BJ (cell line): ENCODE measurements at places on chromosomes 2 and 18. TPM values are rescaled to one million over a fixed set of nuclear protein-coding genes. Genes with fewer than 3 reads are reported as not detected.

DNA sequence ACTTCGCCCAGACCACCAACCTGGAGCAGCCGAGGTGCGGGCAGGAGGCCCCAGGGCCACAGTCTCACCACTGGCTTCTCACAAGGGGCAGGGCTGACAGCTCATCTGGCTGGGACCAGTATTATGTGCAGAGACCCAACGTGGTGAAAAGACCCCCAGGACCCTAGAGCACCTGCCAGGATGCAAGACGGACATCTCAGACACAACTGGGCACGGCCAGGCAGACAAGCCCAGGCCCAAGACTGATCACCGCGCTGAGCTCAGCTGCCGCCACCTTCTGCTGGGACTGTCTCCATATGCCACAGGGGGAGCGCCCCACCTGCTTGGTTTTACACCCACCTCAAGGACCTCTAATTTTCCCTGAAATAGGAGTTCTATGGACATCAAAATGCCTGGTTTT, 23.2 kb downstream of the HDAC4 start:
- no peak for DNase-seq

ELOA2 gene
- polyA plus RNA-seq: not detected in 2 replicates

DNA sequence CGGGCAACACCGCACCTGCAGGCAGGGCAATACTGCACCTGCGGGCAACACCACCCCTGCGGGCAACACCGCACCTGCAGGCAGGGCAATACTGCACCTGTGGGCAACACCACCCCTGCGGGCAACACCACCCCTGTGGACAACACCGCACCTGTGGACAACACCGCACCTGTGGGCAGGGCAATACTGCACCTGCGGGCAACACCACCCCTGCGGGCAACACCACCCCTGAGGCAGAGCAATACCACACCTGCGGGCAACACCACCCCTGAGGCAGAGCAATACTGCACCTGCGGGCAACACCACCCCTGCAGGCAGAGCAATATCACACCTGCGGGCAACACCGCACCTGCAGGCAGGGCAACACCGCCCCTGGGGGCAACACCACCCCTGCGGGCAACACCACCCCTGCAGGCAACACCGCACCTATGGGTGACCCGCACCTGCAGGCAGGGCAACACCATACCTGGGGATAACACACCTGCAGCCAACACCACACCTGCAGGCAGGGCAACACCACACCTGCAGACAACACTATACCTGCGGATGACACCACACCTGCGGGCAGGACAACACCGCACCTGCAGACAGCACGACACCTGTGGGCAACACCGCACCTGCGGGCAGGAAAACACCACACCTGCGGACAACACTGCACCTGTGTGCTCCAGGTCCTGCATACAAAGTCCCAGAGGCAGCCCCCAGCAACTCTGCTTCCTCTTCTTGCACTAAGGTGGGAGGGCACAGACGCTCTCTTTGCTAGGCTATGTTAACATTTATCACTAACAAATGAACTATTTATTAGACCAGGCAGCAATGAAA, 57.7 kb downstream of the EIPR1 start:
- DNase-seq: no peak

CCDC85A gene
- 3.1 and 4.2 TPM in 2 replicates for polyA plus RNA-seq

DNA sequence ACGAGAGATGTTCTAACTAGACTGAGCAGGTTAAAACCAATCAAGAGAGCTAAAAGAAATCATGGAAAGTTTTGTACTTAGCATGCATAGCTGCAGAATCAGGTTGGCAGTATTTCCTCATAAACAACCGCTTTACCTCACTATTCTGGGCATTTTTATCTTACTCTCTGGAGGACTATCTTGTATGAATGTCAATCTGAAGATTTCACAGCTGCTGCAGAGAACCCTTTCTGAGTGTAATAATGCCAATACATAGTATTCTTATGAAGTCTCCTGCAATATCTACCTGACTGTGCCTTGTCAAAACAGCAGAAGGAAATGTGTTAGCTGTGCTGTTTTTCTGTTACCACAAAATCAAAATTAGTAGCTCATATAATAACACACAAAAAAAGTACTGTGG, 705.9 kb upstream of the FSHR start:
- DNase-seq: no peak

GRCh38 chr2:133982256-133982655, 271.6 kb upstream of the MGAT5 start:
- DNase-seq: no peak

DNA sequence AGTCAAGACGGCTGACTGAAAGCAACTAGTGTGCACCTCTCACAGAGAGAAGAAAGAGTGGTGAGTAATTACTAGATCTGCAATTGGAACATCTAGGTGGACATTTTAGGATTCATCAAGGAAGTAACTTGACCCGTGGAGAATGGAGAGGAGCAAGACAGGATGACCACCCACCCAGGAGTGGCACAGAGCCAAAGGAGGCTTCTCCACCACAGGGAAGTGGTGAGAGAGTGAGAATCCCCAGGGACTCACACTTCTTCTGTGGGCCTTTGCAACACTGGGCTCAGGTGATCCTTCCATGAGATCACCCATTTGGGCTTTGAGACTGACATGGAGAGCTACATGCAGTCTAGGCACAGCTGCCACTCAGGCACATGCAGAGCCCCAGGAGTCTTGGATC, 132.8 kb upstream of the GALNT5 start:
- no peak for DNase-seq

DNA sequence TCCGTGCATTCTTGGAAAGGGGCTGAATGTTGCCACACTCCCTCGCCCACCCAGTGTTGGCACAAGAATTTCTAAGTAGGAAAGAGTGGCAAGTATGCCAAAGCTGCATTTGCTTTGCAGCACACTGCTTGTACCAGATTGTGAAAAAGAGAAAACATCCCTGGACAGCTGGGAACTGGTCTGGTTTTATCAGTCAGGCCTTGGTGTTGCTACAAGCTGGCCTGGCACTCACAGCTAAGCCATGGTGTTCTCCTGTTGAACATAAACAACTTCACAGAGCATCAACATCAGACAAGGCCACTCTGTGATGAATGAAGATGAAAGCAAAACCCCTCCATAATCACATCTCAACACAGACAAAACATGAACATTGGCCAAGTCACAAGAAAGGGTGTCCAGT, 4.2 kb upstream of the TRABD2A start:
- no peak for DNase-seq

GRCh38 chr2:210630873-210631560, 74.6 kb downstream of the CPS1 start:
- no peak for DNase-seq

MEIS1 gene
- 57.4 and 65.7 TPM in 2 replicates for polyA plus RNA-seq

SERPINB13 gene
- not detected in 2 replicates for polyA plus RNA-seq

SLC30A3 gene
- polyA plus RNA-seq: 0.06 and 0.10 TPM in 2 replicates

CNGA3 gene
- not detected in 2 replicates for polyA plus RNA-seq

DNA sequence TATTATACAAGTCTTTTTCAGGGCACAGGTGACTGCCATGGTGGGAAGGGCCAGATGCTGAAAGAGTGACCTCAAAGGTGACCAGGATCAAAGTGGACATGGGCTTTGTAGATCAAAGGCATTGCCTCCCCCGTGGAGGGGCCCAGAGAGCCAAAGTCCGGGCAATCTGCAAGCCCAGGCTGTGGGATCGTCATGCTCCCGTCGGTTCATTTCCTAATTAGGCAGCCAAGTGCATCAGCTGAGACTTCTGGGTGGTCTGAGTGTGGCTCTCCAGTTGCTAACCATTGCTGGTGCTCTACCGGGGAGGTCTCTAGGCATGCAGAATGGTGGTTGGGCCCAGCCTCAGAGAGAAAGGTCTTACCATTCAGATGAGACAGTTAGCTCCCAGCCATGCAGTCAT, 61.6 kb downstream of the TRIB2 start:
- DNase-seq: no peak

ANO7 gene
- polyA plus RNA-seq: 0.50 and 0.74 TPM in 2 replicates

- no peak for DNase-seq
Observed at GRCh38 chr2:179701524-179702110, 159.8 kb downstream of the ZNF385B start.

FABP1 gene
- polyA plus RNA-seq: not detected in 2 replicates

- DNase-seq: no peak
Observed at GRCh38 chr2:43114210-43114609, 112.2 kb downstream of the ZFP36L2 start.

MOCOS gene
- 12.5 and 12.6 TPM in 2 replicates for polyA plus RNA-seq

DNA sequence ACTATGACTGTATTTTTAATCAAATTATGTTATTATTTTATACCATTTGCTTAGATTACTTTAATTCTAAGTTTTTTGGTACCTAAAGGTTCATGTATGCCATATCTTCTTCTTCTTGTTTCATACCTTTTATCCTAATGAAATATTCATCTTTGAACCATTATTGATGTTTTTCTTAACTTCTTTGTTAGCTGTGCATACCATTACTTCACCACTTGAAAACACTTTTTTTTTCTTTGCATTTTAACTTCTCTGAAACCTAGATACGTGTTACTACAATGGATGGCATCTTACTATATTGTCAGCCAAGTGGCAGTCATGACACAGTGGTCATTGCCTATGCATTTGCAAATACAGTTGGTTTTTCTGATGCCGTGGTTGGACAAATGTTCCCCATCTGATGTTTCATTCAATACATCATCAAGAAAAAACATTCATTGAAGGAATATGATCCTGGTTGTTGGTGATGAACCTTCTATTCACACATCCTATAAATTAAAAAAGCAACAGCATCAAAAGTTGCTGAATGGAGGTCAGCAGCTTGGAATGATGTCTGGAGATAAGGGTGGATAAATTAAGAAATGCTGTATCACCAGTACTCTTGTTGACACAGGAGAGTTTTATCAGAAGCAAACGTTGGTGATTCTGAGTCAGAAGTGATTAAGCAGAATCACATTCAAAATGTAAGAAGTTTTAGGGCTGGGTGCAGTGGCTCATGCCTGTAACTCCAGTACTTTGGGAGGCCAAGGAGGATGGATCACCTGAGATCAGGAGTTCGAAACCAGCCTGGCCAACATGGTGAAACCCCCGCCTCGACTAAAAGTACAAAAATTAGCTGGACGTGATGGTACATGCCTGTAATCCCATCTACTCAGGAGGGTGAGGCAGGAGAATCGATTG, 7.4 kb downstream of the IL36A start:
- peak; percentile 3 for DNase-seq

DNA sequence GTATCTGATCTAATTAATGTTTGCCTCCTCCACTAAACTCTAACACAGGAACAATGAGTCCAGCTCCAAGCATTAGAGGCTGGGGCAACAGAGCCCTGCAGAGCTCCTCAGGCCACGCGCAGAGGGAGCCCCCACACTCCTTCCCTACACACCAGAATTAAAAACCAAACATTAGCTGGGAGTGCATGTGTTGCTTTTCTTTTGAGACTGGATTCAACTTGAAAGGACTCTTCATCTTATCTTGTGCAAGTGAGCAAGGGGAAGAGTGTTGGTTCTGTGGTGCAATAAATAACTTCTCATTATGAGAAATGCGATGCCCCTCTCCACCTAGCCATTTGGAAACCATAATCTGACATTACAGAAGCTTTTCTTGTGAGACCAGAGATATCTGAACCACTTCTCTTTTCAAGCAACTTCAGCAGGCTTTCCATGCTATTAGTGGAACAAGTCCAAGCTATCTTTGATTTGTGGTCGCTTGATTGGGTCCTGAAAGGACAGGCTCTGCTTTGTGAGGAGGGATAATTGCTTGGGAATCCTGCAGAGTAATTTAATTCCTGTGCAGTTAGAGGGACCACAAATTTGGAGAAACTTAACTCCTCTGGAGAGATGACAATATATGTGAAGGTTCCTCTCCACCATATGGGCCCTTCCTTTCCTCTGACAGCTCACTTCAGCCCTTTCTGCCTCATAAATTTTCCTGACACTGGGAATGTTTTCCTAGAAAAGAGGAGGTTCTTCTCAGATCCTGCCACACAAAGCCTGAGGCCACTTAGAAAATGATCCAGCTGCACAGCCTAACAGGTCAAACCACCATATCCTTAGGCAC, 112.5 kb downstream of the ATL2 start:
- DNase-seq: no peak

GRCh38 chr18:13390196-13390595, 171.6 kb downstream of the LDLRAD4 start:
- no peak for DNase-seq

PCARE gene
- not detected in 2 replicates for polyA plus RNA-seq

DNA sequence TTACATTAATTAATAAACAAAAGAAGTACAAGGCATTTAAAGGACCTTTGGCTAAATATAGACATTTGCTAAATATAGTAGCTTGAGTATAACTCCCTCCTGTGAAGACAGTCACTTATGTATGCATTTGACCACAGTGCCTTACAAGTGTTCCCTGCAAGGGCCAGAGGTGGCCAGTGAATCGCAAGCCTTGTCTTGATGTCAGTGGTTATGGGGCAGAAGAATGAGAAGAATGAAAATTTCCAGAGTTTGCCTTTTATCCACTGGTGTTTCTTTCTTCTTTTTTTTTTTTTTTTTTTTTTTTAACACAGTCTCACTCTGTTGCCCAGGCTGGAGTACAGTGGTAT, 1.8 kb downstream of the LRRFIP1 start:
- DNase-seq: no peak

LIMS4 gene
- 8.7 and 9.4 TPM in 2 replicates for polyA plus RNA-seq

DNA sequence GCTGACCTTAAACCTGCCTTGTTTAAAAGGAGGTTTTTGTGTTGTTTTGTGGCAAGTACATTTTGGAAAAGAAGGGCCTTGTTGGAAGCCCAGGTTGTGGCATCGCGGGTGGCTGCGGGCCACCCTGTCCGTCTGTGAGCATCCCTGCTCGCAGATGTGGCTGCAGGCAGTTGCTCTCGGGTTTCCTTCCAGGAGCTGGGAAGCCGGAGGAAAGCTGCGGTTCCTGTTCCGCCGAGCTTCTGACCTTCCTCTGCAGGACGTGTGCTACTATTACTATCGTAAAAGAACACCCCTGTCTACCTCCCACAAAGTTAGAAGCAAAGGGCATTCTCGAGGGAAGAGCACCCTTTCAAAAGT, 766 bp downstream of the MFF start:
- no peak for DNase-seq

DNA sequence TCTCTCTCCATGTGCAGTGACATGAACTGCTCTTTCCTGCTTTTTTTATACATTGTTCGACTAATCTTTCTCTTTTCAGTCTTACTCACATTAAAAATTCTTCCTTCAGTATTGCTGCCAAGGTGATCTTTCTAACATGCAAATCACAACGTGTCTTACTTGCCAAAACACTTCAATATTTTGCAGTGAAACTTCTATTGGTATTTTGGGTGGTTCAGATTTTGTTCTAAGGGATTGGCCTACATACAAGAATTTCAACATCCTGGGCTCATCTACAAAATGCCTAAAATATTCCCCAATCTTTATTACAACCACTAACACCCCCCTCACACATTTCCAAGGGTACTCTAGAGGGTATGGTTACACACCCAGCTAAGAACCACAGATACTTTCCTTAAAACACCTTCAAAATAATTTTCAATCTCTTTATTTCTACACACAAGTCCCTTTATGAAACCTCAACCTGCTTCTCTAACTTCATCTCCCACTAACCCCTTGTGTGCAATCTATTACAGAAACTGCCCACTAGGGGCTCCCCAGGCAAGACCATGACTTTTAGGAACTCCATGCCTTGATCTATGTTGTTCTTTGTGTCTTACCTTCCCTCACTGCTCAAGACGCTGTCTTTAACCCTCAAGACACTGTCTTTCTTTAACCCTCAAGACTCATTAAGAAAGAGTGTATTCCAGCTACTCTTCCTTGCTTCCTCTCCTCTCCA, 50.9 kb downstream of the COL3A1 start:
- DNase-seq: no peak

- no peak for DNase-seq
Observed at GRCh38 chr2:168913495-168913894, 12.4 kb downstream of the G6PC2 start.

POTEJ gene
- polyA plus RNA-seq: 0.02 TPM in 1 of 2 replicates, not detected in the other

GRCh38 chr2:212938144-212938793, 213.1 kb downstream of the IKZF2 start:
- no peak for DNase-seq
